Urothelium cell line (cell line): ENCODE measurements at places on chromosomes 6 and 20.
A peak's percentile ranks its signal among the peaks of the same experiment; 100 is the strongest.

DNA sequence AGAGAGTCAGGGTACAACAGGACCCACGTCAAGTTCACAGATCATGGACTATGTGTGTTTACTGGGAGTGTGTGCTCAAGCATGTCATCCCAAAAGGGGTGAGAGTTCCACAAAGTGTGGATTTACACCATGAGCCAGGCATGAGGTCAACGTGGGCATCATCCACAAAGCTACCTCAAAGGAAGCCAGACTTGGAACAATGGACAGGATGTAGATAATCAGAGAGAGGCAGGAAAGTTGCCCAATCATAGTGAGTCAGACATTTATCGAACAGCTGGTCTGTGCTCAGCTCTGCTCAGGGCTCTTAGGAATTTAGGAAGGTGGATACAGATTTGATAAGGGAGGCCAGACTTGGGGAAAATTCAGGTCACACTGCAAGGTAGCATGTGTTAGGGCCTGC is 317.2 kb upstream of the CDYL start:
- peak; percentile 70 for DNase-seq

DNA sequence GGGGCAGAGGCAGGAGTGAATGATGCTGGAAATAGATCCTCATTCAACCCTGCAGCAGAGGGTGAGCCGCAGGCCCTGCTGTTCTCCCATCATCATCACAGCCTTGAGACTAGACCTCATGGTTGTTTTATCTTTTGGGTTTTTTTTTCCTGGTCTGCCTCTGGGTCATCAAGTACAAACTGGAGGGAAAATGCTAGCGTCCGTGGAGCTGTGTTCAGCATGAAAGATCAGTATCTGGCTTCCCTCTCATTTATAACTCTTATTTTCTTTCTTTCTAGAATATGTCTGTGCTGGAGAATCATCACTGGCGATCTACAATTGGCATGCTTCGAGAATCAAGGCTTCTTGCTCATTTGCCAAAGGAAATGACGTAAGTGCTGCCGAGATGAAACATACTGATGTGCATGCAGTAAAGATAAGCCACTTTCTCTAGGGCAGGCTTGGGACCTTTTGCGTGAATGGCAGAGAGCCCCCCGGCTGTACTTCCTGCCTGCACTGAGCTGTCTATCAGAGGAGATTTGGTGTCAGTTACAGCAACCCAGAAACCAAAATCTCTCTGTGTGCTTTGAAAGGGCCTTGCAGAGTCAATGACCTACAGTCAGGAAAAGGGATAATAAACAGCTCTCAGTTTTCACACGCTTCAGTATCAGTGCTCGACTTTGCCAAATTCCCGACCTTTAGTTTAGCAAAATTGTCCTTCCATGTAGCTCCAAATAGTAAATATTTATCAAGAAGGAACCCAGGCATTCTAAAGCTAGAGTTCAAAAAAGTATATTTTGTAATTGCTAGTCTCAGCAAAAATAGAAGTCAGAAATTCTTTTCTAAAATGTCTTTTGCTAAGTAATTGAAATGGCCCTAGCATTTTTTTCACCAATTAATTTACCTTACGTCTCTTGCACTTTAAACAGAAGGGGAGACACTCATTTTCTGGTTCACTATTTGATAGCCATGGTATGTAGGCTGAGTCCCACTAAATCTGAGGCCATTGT is 76.3 kb downstream of the MTFR2 start:
- DNase-seq = no peak

- no peak for DNase-seq
Measured at GRCh38 chr6:14765106-14765505, 480.8 kb upstream of the JARID2 start.

DNA sequence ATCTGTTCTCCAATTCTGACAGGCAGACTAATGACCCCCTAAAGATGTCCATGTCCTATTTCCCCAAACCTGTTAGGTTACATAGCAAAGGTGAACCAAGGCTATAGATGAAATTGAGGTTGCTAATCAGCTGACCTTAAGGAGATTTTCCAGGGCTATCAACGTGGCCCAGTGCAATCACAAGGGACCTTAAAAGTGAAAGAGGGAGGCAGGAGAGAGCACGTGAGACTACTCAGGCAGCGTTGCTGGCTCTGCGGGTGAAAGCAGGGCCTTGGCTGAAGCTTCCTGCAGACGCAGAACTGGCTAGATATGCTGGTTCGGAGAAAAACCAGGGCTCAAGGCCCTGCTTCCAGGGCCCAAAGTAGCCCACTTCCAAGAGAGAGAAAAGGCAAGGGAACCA is 78.7 kb downstream of the NCOA7 start:
- no peak for DNase-seq

DNA sequence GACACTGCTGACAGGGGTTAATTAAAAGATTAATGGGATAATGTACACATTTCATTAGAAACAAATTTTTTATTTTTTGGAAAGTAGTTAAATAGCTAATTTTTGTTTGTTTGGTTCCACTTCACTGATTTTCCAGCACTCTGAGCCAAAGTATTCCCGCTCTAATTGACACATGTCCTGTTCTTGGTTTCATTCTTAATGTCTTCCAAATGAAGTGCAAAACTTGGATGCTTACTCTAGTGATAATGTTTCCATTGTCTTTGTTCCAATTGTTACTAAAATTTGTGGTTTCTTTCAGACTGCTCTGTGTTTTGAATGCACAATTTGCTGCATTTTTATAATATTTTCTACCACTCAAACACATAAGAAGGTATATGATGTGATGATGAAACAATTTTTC is 794.3 kb downstream of the PHF3 start:
- DNase-seq = no peak

DNA sequence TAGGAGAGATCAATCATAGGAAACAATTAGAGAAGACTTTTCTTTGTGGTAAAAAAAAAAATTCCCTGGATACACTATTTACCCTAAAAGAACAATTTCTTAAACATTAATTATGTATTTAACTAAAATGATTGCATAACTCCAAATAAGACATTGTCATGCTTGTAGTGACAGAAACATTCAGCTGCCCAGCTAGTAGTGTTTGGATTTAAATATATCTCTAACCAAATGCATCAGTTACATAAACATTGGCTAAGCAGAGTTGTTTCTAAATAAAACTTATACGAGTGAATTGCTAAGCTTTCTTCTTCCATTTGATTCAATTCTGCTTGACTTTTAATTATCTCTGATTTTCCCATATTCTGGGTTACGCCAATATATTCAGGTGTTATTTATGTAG is 23.7 kb downstream of the MLIP start:
- no peak for DNase-seq
